ENCODE measurements at places on chromosomes 11 and 22.

DNA sequence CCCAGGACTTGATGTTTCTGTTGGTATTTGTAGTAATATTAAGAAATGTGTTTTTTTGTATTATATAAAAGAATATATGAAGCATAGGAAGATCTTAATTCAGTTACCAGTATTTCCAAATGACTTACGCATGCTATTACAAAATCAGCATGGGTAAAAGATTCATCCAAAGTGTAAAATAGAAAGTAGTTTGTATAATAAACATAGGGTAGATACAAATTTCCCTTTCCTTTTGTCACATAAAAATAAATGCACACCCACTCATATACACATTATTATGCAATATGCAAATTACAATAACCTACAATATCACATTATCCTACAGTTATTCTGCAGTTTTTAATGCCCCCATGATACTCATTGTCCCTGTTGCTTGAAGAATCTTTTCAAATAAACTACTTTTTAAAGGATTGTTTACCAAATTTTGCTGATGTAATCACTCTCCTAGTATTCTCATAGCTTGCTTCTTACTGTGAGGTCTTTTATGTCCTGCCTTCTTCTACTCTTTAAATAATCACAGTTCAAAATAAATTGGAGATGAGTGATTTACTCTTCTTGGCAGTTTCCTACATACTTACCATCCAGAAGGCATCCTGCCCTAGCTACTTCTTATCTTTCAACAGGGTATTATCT is 244.0 kb downstream of the CASP12 start:
- DNase-seq = no peak

- DNase-seq = no peak
These were observed 25.5 kb downstream of the FCHSD2 start for GRCh38 chr11:73116636-73117035.

DNA sequence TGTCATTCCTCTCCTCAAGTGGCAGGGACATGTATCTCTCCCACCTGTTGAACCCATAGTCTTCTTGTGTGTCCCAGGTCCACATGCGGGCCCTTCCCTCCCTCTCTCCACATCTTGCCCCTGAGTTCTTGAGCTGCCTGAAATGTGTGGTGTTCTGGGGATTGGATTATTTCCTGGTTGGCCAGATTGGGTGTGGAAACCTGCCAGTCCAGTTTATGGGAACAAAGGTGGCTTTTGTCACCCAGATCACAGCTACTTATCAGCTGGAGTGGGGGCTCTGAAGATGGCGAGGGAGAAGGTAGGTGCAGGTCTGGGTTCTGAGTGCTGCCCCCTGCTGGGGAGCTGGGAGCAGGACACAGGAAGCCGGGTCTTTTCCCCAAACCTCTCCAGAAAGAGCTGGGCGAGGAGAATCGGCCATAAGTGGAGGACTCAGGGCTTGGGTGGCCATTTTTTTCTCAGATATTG is 14.2 kb downstream of the DTX4 start:
- no peak for DNase-seq

DNA sequence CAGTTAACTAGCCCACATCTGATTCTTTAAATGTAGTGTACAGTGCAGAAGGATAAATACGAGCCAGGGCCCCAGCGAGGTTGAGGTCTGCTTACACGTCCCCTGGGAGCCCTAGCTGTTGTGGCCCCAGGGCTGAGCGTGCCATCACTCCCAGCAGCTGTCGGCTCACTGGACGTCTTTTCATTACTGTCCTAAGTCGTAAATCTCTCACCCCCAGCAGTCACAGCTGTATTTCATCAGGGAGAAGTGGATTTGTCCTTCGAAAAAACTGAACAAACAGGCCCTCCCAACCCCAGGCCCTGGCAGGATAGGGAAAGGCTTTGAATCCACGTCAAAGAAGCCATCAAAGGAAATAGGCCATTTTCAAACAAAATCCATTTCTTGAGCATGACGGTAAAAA is 110.4 kb upstream of the CSNK2A3 start:
- DNase-seq = peak; percentile 12

GRCh38 chr11:57332694-57333440 is 2.8 kb downstream of the SSRP1 start:
- DNase-seq = no peak

GRCh38 chr11:6617315-6617781 is 1.9 kb downstream of the TPP1 start:
- DNase-seq = no peak

GRCh38 chr11:125397421-125397820 is 98.6 kb downstream of the FEZ1 start:
- no peak for DNase-seq

DNA sequence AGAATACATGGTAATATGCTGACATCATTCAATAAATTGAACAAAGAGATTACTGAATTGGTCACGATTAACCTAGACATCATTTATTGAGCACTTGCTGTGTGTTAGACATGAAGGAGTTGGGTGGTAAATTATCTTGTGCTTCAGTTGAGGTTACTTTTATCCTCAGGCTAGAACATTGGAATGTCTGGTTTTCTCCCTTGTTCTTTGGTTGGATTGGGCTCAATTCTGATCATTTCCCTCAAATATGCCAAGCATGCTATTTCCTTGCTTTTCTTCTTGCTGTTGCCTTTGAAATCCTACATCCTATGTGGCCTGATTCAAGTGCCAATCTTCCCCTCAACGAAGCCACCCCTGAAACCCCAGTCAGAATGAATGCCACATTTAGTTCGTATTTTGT is 65.8 kb downstream of the DEUP1 start:
- no peak for DNase-seq

- no peak for DNase-seq
These were observed 499.6 kb downstream of the BRD1 start for GRCh38 chr22:49328118-49328475.

DNA sequence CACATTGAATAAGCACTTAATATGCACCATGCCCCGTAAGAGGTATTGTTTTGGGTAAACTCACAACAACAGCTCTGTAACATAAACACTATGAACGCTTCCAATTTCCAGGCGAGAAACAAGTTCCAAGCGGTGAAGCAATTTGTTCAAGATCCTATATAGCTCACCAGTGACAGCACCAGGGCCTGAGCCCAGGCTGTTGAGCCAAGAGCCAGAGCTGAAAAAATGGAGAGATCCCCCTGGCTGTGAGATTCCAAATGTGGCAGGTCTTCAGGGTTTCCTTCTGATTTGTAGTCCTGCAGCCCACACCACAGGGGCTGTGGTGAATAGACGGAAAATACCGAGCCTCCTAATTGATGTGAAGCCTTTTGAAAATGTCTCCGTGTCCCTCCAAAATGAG is 268.0 kb upstream of the KIRREL3 start:
- no peak for DNase-seq

DNA sequence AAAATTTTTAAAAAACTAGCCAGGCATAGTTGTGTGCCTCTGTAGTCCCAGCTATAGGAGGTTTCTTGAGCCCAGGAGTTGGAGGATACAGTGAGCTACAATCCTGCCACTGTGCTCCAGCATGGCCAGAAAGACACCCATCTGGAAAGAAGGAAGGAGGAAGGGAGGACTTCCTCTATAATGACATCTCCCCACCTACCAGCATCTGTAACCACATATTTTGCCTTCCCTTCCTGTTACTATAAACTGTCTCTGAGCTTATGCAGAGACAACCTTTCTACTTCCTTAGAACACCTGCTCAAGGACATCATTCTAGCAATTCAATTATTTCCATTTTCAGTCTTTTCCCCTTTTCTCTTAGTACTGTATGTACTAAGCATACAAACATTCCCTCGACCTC is 2.2 kb upstream of the NUP160 start:
- DNase-seq = no peak

GRCh38 chr11:36311926-36312595 is 16.0 kb downstream of the PRR5L start:
- DNase-seq = peak; percentile 40

DNA sequence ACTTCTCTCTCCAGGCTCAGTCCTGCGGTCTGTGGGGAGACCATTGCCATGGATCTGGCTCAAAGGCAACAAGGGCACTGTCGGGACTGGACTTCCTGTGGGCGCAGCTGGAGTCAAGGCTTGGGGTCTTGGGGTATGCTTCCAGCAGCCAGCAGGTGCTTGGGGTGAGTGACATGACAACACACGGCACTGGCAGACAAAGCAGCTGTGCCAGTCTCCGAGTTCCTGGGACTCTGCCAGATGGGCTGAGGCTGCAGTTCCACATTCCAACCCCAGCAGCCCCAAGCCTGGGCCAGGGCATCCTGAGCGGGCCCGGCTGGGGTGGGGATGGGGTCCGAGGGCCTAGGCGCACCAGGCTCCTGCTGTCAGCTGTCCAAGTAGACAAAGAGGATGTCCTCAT is 12.3 kb downstream of the GUCD1 start:
- DNase-seq = no peak

DNA sequence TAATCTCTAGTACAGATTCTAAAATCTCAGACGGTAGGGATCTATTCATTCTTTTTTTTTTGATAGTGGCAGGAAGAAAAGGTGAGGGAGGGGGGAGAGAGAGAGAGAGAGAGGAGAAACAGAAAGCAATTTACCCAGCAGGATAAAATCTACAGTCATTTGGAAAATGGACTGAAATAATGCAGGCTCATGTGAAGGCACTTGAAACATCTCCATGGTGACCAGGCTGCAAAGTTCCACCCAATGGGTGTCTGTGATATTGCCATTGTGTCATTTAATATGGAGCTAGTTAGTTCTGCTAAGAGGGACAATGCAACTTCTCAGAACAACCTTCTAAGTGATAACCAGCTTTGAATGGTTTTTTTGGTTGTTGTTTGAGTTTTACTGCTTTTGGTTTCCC is 165.2 kb upstream of the RAG2 start:
- no peak for DNase-seq

DNA sequence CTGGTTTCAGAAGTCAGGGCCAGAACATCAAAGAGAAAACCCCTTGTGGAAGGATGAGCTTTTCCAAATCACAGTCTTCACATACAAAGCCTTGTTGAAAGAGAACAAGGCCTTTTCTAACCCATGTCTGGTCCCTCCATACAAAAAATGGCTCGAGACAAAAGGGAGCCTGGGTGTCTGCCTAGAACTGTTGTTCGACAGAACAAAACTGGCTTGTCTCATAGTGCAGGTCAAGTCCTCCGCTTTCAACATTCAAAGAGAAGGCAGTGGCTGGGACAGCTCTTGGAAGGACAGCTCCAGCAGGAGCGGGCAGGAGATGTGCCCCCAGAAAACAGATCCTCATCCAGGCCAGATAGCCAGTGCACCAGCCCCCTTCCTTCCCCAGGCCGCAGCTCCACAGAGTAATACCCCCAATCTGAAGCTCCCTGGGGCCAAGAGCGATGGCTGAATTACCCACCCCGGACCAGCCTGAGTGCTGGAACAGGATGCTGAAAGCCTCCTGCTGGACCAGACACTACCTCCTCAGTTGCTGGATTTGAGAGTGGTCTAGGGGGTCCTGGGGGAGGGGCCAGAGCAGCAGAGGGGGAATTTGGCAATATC is 27.6 kb downstream of the USH1C start:
- no peak for DNase-seq

GRCh38 chr11:72863916-72864315 is 49.7 kb downstream of the ATG16L2 start:
- no peak for DNase-seq

DNA sequence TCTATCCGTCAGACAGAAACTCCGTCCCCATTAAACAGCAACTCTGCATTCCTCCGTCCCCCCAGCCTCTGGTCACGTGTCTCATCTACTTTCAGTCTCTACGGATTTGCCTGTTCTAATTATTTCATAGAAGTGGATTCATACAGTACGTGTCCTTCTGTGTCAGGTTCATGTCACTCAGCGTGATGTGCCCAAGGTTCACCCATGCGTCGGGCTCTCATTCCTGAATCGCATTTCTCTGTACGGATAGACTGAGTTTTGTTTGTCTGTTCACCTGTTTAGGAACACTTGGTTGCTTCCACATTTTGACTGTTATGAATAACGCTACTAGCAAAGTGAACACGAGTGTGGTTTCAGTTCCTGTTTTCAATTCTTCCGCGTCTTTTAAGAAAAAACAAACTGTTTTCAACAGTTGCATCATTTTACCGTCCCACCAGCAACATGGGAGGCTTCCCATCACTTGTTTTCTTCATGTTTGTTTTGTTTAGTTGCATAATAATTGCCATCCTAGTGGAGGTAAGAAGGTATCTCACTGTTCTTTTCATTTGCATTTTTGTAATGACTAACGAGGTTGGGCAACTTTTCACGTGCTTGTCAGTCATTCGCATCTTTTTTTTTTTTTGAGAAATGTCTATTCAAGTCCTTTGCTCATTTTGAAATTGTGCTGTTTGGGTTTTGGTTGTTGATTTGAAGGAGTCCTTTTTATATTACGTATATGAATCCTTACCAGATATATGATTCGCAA is 8.9 kb upstream of the NLRP6 start:
- DNase-seq = no peak

GRCh38 chr11:26027887-26028286 is 304.0 kb upstream of the ANO3 start:
- DNase-seq = no peak

DNA sequence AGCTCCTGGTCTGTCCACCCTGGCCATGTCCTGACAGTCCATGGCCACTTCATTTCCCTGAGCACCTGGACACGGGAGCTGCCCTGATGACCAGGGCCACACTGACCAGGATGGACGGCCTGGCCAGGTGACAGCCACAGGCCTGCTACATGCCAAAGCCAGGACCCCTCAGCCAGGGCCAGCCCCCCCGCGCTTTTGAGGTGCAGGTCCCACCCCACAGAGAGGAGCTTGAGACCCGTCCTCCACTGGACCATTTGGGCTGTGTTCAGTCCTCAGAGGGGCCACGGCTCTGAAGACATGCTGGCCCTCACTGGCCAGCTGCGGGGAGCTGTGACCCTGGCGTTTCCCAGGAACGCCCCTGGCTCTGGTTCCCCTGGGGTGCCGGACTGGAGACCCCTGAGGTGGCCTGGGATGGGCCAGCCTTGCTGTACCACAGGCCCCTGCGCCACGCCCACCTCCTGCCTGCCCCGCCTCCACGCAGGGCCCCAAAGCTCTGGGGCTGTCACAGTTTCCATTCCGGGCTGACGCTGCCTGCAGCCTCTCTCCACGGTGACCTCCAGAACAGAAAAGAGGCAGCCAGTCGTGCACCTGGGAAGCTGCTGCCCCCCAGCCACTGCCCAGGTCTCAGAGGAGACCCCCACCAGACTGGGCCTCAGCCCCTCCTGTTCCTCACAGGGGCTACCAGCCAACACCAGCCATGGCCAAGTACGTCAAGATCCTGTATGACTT is 18.2 kb downstream of the EPS8L2 start:
- no peak for DNase-seq

GRCh38 chr11:121029153-121029552 is 5.3 kb downstream of the TBCEL start:
- DNase-seq = no peak

Data from NCI-H510A (cell line).